Tibial nerve (tissue), 4 donors: ENCODE measurements at places on chromosomes 4 and X. TPM values are rescaled to one million over a fixed set of nuclear protein-coding genes. Genes with fewer than 3 reads are reported as not detected.
A peak's percentile ranks its signal among the peaks of the same experiment; 100 is the strongest.

The IGSF1 gene
- 10.8 TPM for total RNA-seq

The GALNTL6 gene
- total RNA-seq: not detected

The COL25A1 gene
- total RNA-seq: 1.5 TPM

The ZFP92 gene
- total RNA-seq: 1.8 TPM

The ADGRL3 gene
- total RNA-seq: 20.1 TPM

DNA sequence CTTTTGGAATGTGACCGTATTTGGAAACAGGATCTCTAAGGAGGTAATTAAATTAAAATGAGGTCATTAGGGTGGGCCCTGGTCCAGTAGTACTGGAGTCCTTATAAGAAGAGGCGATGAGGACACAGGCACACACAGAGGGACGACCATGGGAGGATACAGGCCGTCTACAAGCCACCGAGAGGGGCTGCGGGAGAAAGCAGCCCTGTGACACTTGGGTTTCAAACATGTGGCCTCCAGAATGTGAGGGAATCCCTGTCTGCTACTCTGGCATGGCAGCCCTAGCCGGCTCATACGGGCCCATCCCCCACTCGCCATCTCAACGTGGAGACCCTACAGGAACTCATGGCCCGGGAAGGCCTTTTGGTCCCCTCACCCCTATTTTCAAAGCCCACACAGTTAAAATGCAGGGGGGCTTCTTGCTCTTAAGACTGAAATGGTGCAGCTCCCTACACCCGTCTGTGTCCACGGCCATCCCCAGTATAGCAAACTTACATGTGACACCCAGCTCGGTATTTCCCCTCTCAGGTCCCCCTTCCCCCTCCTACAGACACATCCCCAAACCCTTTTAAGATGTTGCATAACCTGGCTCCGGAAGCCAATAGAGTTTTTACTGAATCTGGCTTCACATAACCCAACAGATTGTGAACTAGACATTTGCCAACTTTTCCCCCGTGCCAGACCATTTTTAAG is 124.1 kb upstream of the TBL1X start:
- peaks cover 15% of the 10 kb centered on the region for H3K4me1 ChIP-seq
- DNase-seq: peak; percentile 41
- no peaks in the 10 kb centered on the region for H3K27me3 ChIP-seq
- H3K4me3 ChIP-seq: peak overlapping the region; percentile 36

DNA sequence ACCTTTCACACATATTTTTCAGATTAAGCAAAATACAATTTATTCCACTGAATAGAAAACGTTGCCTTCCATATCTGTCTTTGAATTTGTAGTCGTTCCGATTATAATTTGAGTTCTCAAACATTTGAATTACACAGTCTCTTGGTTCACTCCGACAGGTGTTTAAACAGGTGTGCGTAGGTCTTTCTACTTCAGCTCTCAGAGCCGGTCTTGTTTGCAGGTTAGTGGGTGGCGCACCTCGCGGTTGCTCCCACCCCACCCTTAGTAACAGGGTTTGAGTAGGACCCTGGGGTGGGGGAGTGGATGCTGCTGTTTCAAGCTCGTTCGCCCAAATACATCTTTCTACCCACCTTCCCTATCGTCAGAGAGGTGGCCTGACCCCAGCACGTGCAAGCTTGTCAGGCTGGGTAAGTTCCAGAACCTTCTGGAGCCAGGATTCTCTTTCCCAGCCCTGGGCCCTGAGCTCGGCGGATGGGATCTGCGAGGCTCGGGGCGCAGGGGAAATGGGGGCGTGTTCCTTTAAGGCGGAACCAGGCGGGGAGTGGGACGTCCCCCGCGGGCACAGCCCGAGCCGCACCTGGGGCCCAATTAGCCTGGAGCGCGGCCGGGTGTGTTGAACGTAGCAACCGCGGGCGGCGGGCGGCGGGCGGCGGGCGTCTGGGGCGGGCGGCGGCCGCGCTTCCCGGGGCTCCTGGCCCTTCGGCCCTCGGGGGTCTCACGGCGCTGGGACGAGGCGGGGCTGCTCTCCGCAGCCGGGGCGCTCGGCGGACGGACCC is at the start of gene FAM149A:
Gene FAM149A, plus strand, starts transcription at position 591 of the 776 bp plus-strand sequence.
- peaks cover 19% of the 10 kb centered on the region for H3K27me3 ChIP-seq
- peak within 1 kb of the TSS; percentile 61 for H3K4me3 ChIP-seq
- H3K27ac ChIP-seq: peak within 1 kb of the TSS; percentile 52
- H3K36me3 ChIP-seq: no peaks in the 10 kb centered on the region
- no peaks in the 10 kb centered on the region for H3K4me1 ChIP-seq

DNA sequence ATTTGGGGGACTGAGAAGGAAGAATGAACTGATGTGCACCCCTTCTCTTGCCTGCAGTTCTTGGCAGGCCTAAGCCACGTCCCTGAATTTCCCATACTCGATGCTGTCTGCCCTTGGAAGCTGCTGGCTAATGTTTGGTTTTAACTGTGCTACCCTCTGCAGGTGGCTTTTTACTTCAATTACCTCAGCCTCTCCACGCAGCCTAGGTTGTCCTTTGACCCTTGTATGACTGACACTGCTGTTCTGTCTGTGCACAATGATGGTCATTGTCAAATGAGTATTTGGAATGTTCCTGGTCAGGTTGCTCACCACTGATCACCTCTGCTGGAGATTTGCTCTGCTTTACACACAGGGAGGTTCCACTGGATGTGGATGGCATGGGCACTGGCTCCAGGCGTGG is 137.1 kb downstream of the ZNF518B start:
- H3K27ac ChIP-seq: no peak overlapping the region
- no peak overlapping the region for H3K4me3 ChIP-seq
- H3K4me1 ChIP-seq: no peaks in the 10 kb centered on the region
- DNase-seq: no peak
- no peaks in the 10 kb centered on the region for H3K27me3 ChIP-seq

- no peak overlapping the region for H3K27ac ChIP-seq
- DNase-seq: no peak
- H3K27me3 ChIP-seq: no peaks in the 10 kb centered on the region
- H3K36me3 ChIP-seq: no peaks in the 10 kb centered on the region
- no peak overlapping the region for H3K4me3 ChIP-seq
These were observed 25.6 kb downstream of the SORBS2 start for GRCh38 chr4:185786422-185786821.

DNA sequence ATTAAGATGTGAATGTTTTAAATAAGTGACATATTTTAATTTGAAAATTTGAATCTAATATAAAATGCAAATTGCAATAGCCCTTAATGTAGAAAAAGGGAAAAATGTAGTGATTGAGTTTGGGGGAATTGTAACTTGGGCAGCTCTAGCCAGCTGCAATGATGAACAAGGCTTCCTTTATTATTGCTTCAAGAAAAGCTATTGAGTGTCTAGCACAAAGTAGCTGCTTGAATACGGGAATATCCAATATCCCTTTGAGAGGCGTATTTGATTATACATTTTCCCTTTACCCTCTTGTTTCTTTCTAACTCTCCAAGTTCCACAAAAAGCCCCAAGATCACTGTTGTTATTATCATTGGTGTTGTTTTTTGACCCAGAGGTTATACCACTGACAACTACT is 21.8 kb downstream of the IL1RAPL1 start:
- H3K27ac ChIP-seq: no peak overlapping the region
- DNase-seq: no peak
- H3K4me1 ChIP-seq: no peaks in the 10 kb centered on the region
- no peak overlapping the region for H3K4me3 ChIP-seq

DNA sequence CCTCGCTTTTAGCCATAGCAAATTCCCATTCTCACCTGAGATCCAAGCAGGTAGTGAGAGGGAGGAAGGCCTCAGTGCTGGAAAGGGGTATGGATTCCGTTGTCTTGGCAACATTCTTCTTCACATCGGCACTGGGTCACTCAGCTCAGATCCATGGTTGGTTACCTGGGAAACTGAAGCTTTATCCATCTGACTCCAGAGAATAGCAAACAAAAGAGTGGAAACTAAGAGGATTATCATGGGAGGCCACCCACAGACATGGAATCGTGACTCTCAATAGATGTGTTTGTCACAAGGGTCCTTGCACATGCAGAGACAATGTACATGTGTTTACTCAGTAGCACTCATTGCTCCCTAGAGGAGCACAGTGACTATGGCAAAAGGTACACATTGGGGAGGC is 81.0 kb downstream of the MAGED4 start:
- H3K4me1 ChIP-seq: no peaks in the 10 kb centered on the region
- no peaks in the 10 kb centered on the region for H3K36me3 ChIP-seq
- DNase-seq: no peak
- H3K27me3 ChIP-seq: peaks cover 18% of the 10 kb centered on the region
- no peak overlapping the region for H3K4me3 ChIP-seq
- H3K27ac ChIP-seq: no peak overlapping the region

DNA sequence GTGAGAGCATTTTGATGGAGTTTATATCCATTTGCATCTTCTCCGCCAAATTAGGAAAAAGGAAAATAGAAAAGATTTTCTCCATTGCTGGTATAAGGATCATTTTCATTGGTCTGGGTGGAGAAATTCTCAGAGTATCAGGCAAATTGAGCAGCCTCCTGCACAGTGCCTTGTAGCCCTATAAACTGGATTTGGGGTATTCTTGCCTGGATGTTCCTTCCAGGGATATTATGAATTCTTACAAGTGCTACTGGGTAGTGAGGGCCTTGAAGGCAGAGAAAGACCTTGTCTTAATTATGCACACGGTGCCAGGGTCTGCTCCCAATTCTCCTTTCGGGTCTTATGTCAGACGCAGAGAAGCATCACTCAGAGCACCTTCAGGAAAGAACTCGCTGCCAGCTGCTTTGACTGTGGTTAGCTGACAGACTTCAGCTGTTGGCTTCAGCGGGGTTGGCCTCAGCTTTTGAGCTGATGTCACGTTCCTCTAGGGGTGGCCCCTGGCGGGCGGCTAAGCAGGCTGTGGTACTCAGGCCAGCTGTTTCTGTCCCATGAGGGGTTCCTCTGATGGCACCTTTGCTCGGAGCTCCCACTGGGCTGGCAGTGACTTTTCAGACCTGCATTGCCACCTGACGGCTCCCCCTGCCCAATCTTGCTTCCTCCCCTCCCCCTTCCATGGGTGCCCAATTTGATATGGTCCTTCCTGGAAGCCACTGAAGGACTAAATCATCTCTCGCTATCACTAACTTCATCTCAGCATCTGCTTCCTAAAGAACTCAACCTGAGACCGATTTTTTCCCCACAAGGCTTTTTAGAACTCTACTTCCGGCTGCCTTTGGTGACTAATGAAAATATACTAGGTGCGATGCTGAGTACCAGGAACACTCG is 519.5 kb downstream of the BCOR start:
- no peak overlapping the region for H3K4me3 ChIP-seq
- H3K36me3 ChIP-seq: no peaks in the 10 kb centered on the region
- DNase-seq: peak; percentile 5
- no peak overlapping the region for H3K27ac ChIP-seq
- H3K27me3 ChIP-seq: no peaks in the 10 kb centered on the region
- H3K4me1 ChIP-seq: no peaks in the 10 kb centered on the region

DNA sequence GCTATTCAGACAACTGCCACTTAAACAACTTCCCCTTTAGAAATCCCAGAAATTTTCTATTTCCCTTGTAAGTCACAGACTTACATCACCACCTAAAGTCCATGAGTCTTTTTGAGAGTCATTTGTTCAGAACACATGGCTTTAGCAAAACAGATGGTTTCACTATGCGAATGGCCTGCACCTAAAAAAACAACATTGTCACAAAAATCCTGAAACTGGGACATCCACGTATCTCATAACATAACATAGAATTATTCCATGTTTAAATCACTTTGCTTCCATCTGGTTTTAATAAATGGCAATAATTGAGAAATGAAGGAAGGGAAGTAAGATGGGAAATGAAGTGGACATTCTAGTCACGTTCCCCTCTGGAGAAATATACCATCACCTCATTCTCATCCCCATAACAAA is 155.3 kb upstream of the EDNRA start:
- H3K36me3 ChIP-seq: no peaks in the 10 kb centered on the region
- H3K27me3 ChIP-seq: no peaks in the 10 kb centered on the region
- no peak overlapping the region for H3K27ac ChIP-seq
- DNase-seq: no peak
- H3K4me1 ChIP-seq: peaks cover 7% of the 10 kb centered on the region
- H3K4me3 ChIP-seq: no peak overlapping the region

DNA sequence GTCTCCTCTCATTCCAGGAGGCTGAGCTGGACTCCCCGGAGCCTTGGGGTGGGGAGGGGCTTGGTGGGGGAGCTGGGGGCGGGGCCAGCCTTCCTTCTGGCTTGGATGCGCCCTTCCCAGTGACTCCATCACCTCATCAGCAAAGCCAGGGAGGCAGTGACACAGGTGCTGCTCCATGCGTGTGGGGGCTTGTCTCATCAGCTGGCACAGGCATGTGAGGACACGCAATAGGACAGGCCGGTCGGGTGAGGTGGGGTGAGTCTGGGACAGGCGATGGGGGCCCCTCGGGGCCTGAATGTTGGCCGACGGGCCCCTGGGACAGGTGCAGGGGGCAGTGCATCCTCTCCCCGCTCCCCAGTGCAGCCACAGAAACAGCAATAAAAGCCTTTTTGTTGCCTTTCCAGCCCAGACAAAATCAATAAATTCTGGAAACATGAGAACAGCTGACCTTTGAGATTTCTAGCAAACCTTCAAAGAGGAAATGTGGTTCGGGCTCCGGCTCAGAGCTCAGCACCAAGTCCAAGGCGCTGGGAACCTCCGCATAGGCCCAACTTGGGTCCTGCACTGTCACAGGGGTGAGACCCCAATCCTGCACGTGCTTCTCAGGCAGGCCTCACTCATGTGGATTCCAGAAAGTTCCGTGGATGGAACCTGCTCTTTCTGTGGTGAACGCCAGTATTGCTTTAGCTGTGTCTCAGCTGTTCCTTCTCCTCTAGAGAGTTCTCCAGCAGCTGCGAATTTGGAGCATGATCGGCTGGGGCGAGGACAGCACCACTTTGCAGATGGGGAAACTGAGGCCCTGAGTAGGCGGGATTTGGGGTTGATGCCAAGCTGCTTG is 18.5 kb downstream of the ADRA2C start:
- H3K4me1 ChIP-seq: no peaks in the 10 kb centered on the region
- H3K36me3 ChIP-seq: no peaks in the 10 kb centered on the region
- H3K27me3 ChIP-seq: no peaks in the 10 kb centered on the region
- DNase-seq: no peak
- H3K27ac ChIP-seq: no peak overlapping the region

DNA sequence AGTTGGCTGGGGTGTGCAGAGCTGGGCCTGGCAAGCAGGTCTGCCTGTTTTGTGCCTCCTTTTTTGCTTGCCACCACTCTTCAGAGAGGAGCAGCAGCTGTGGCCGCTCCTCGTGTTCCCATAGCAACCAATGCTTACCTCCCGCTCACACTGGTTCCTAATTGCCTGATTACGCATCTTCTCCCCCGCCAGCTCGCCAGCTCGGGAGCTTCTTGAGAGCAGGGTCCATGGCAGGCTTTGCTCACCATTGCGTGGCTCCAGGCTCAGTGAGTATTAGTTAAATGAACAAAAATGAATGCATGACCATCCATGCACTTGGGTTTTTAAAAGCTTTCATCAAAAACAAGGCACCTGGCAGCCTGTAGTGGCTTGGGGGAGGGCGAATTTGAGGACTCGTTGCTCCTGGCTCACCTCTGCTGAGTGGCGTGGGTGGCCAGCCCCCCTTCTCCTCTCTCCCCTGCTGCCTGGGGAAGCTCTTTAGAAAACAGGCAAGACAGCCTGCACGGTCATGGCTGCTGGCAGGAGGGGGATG is 14.2 kb upstream of the PJA1 start:
- no peaks in the 10 kb centered on the region for H3K27me3 ChIP-seq
- no peak overlapping the region for H3K27ac ChIP-seq
- no peak overlapping the region for H3K4me3 ChIP-seq
- no peaks in the 10 kb centered on the region for H3K36me3 ChIP-seq
- no peak for DNase-seq

GRCh38 chrX:35880601-35881000 is 38.9 kb upstream of the CFAP47 start:
- DNase-seq: no peak
- no peak overlapping the region for H3K27ac ChIP-seq
- H3K27me3 ChIP-seq: no peaks in the 10 kb centered on the region
- no peaks in the 10 kb centered on the region for H3K4me1 ChIP-seq
- no peak overlapping the region for H3K4me3 ChIP-seq

GRCh38 chr4:127441571-127441970 is 191.2 kb upstream of the INTU start:
- no peak overlapping the region for H3K4me3 ChIP-seq
- no peaks in the 10 kb centered on the region for H3K4me1 ChIP-seq
- no peaks in the 10 kb centered on the region for H3K27me3 ChIP-seq
- no peak overlapping the region for H3K27ac ChIP-seq
- DNase-seq: no peak
